ENCODE measurements at places on chromosomes 5 and 9. TPM values are rescaled to one million over a fixed set of nuclear protein-coding genes. Genes with fewer than 3 reads are reported as not detected.

The TAL2 gene
- total RNA-seq, result not detected

The SOWAHA gene
- 6.8 TPM for total RNA-seq

The PANK3 gene
- total RNA-seq, result 43.1 TPM

The BTNL3 gene
- total RNA-seq, result not detected

The CDKN2B-AS1 gene
- total RNA-seq, result 1.5 TPM

The FGD3 gene
- total RNA-seq, result 55.4 TPM

The SHB gene
- total RNA-seq, result 33.0 TPM

The OBP2B gene
- total RNA-seq, result not detected

The PDE6A gene
- not detected for total RNA-seq

The BHMT gene
- 8.7 TPM for total RNA-seq

The TSSK1B gene
- 2.1 TPM for total RNA-seq

The TPM2 gene
- total RNA-seq, result 559 TPM

The TXNDC8 gene
- not detected for total RNA-seq

The LCN15 gene
- not detected for total RNA-seq

The GPRIN1 gene
- 0.13 TPM for total RNA-seq

The SNAPC4 gene
- 14.0 TPM for total RNA-seq

The NUP188 gene
- 52.1 TPM for total RNA-seq

The FGF1 gene
- not detected for total RNA-seq

The CENPH gene
- 4.5 TPM for total RNA-seq

The PCDHA13 gene
- 0.42 TPM for total RNA-seq

The LSM11 gene
- 3.6 TPM for total RNA-seq

The INSL4 gene
- not detected for total RNA-seq

The ADAMTS2 gene
- 13.3 TPM for total RNA-seq

The FREM1 gene
- 17.5 TPM for total RNA-seq

The ARHGEF37 gene
- 11.9 TPM for total RNA-seq

The ZNF169 gene
- total RNA-seq, result 8.3 TPM

The GPR150 gene
- 0.18 TPM for total RNA-seq

The RNF183 gene
- total RNA-seq, result 0.96 TPM

The RIMOC1 gene
- 33.0 TPM for total RNA-seq

The ADAMTS6 gene
- total RNA-seq, result 2.6 TPM

The SH3TC2 gene
- 70.0 TPM for total RNA-seq
